ENCODE measurements at places on chromosomes 5 and 9.

DNA sequence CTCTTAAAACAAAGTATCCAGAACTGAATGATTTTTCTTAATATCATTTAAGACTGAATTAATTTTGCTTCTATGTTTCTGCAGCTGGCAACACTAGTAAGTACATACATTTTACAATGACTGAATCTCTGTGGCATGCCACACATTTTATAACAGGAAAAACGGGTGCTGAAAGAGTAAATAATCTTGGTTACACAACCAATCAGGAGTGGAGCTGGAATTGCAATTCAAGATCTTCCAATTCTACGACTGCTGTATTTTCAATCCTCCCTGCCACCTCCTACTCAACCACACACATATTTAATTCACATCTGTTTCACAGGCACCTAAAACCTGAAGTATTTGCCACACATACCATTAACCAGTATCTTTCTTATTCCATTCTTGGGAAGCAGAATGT is 52.7 kb upstream of the NR5A1 start:
- no peak for DNase-seq

DNA sequence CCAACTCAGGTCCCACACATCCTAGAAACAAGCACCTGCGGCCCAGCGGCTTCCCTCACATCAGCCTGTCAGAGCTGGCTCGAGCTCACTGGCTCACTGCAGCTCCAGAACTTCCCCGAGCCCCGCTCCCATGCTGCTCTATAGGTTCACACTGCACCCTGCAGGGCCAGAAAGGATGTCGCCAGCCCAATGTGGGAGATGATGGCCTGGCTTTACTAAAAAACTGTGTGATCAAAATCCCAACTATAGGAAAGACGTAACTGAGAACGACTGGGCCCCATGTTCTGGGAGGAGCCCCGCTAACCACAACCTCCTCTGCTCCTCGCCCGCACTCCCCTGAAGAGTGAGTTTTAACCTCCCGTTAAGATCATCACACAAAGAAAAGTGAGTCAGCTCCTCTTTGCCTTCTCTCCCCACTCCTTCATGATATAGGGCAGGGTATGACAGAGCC is 4.6 kb downstream of the SURF4 start:
- no peak for DNase-seq

- DNase-seq = no peak
These were observed 155.7 kb downstream of the RMI1 start for GRCh38 chr9:84136119-84136868.

DNA sequence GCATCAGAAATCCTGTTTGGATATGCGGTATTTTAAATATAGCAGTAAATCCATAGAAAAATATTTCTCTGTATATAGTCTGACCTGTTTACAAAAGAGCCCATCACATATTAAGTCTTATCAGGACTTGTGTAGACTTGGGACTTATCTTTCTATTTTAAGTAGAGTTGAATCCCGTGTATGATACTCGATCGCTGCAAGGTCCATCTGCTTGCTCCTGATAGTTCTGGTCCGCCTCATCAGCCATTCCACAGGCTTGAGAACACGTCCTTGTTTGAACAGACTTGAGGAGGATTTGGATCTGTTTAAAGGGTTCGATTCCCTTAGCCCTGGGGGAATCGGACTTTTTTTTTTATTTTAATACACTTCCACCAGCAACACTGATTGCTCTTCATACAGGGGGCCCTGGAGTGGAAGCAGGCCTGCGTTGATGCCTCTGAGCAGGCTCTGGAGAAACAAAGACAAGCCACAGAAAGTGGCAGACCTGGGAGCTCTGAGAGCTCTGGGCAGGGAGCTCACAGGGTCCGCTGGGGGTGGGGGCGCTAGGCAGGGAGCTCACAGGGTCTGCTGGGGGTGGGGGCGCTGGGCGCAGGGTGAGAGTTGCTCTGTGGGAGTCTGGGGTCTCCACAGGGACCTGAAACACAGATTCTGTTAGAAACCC is 112.2 kb downstream of the MVB12B start:
- DNase-seq = no peak

DNA sequence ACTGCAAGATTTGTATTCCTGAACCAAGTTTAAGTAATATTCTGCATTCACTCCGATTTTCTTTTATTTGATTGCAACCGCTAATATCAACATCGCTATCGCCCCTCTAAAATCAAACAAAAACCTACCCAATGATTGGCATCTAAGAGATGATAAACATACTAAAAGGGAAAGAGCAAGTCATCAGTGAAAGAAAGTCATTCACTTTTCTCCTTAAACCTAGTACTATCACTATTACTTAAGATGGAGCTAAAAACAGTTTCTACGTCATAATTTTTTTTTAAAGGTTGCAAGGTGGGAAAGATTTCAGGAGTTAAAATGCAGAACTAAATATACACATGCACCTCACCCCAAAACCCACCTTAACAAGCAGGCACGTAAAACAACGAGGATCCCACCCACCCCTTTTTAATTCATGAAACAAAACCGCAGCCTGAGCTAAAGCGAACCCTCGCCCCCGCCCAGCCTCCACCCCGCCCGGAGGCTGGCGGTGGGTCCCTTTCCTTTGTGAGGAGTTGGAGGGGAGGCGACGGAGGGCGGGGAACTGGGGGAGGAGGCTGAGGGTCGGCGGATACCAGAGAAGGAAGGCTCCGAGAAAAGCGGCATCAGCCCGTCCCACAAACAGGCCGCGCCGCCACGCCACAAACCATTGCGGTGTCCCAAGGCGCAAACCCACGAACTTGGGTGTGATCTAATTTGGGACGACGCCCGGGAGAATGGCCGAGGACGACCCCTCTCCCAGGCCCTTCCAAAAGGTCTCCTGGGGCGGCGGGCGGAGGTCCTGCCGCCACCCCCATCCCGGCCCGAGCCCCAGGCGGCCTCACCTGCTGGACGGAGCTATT is 861 bp downstream of the UBQLN1 start:
- peak; percentile 70 for DNase-seq

- no peak for DNase-seq
These were observed 3.6 kb downstream of the IARS1 start for GRCh38 chr9:92289708-92290390.

DNA sequence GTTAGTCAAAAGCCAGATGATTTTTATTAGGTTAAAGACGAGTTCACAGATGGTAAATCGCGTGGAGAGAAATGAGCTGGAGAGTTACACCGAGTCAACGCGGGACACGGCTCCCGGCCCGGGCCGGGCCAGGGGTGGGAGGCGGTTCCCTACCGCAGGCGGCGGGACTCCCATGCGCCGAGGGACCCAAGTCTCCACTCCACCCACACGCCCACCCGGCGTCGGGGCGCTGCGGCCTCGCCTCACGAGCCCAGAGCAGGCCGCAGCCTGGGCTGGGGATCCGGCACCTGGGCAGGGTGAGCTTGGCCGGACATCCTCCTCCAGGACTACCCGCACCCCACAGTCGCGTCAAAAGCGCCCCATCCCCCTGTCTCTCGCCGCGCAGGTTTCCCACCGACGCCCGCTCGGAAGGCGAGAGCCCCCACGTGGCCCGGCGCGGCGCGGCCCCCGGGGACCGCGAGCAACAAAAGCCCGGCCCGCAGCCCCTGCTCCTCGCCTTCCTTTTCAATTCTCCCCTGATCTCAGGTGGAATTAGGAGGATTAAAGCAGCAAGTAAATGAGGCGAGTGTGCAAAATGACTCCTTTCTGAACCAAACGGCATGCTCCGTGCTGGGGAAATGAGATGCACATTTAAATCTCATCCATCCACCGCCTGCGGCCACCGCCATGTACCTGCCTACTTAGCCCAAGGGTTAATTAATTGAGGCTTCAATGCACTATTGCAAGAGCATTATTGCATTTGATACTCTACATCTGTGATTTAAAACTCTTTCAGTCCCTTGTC is 196.5 kb upstream of the TBCA start:
- no peak for DNase-seq

DNA sequence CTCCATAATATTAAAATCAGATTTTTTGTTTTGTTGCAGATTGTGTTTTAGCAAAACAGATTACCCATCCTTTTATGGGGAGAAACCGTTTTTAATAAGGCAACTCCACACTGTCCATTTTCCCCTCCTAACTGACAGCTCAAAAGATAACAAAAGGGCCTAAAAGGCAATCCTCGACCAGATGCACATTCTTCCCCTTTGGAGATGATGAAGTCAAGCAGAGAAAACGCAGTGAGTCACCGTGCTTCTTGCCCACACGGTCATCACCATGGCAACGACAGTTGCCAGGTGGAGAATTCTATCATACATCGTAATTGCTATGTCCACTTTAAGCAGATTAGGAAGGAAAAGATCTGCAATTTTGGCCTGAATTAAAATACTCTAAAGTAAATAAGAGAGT is 96.4 kb downstream of the DIRAS2 start:
- peak; percentile 88 for DNase-seq

DNA sequence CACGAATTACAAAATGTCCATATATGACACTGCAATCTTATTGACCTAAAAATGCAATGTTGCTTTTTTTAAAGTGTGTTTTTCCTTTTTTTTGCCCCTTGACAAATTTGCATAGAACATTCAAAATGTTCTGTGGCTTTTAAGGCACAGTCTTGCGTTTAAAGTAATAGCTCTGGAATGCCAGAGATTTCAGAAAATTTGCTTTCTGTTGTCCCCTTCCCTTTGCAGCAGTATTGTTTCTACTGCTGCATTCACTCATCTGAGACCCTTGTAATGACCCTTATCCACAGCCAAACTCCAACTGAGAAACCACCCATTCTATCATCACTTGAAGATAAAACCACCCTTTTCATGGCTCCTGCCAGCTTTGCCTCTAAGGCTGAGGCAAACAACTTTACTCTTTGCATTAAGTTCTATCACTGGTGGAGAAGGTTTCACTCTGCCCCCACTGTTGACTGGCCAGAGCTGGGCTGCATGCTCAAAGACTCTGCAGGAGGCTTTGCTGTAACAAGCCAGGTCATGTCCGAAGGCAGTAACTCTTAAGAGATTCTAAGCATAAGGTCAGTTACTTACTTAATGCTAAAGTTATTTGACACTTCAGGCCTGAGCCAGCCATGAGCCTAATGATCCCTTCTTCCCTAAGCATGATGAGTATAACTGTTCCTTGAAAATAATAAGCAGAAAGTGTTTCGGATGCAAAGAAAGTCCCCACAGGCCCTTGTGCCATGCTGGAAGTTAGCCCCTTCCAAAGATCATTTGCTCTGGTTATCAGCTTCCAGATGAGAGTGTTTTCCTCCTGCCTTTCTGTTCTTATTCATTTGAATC is 101.9 kb downstream of the CD180 start:
- DNase-seq = no peak

DNA sequence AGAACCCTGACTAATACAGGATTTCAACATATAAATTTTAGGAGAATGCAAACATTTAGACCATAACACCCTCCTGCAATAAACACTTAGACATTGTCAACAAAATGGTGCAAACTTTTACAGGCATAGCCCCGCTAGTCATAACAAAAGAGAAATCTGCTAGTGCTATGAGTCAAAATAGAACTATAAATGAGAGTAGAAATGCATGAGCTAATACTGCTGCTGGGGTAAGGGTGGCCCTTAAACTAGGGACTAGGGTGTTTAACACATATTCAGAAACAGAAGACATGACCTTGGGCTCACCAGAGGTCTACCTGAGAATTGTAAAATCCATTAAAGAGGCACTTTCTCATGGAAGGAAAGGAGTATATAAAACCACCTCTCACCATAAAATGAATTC is 131.6 kb downstream of the TLR4 start:
- no peak for DNase-seq

DNA sequence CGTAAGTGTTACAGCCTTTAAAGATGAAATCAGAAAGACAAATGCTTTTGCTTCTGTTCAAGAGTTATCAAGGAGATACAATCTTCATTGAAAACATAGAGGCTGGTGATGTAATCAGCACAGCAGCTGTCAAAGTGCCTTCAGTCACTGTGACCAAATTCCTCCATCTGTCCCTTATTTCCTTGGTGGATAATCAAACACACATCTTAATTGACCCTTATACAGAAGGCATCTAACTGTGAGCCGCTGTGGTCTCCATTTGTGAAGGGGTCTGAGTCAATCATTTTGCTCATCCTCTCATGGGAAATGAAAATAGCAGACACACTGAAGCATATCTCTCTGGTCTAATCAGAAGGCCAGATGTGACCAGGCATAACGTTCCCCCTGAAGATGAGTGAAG is 130.1 kb upstream of the TLR4 start:
- DNase-seq = no peak

- no peak for DNase-seq
These were observed 23.8 kb downstream of the MORN5 start for GRCh38 chr9:122183501-122183900.

DNA sequence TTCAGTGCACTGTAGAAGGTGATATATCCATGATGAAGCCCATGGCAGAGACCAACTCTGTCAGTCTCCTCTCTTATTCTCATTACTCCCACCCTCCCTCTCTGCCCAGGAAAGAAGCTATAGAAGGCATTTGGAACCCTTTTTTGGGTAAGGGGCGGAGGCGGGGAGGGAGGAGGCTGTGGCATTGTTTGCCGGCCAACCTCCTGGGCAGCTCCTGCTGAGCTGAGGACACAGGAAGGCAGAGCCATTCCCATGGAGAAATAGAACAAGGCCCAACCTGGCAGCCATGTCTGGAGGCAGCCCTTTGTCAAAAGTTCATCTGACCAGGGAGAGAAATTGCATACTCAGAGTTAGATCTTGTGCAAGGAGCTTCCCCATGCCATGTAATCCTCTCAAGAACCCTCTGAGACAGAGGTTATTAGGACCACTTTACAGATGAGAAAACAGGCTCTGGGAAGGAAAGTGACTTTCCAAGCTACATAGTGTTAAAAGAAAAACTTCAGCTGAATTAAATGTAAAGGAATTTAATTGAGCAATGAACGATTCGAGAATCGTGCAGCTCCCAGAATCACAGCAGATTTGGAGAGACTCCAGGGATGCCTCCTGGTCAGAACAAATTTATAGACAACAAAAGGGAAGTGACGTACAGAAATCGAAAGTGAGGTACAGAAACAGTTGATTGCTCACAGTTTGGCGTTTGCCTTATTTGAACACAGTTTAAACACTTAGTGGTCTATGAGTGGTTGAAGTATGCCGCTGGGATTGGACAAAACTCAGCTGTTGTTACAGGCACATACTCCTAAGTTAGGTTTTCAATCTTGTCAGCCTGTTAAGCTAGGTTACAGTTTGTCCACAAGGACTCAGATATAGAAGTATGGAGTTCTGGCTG is 158.6 kb downstream of the MELK start:
- DNase-seq = no peak

DNA sequence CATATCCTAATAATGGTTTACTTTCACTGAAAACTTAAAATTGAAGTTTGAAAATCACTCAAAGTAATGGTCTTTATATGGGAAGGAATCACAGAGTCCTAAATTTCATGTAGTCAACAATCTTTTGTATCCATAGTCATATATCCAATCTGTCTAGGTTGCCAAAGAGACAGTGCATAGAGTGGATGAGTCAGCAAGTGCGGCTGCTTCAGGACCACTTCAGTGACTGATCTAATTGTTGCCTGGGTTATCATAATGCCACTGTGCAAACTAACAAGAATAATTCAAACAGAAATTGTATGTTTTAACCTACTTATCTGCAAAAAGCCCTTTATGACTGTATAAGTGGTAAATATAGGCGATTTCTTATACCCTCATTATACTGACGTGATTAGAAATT is 211.3 kb upstream of the PRR16 start:
- no peak for DNase-seq

GRCh38 chr9:93387791-93388190 is 63.7 kb upstream of the FAM120A start:
- no peak for DNase-seq

Measured in neuronal stem cell (in vitro differentiated cells).